ENCODE measurements at places on chromosomes 12 and 14.
A peak's percentile ranks its signal among the peaks of the same experiment; 100 is the strongest.

- DNase-seq: peak; percentile 54
These were observed 17.3 kb upstream of the YY1 start for GRCh38 chr14:100221533-100222223.

DNA sequence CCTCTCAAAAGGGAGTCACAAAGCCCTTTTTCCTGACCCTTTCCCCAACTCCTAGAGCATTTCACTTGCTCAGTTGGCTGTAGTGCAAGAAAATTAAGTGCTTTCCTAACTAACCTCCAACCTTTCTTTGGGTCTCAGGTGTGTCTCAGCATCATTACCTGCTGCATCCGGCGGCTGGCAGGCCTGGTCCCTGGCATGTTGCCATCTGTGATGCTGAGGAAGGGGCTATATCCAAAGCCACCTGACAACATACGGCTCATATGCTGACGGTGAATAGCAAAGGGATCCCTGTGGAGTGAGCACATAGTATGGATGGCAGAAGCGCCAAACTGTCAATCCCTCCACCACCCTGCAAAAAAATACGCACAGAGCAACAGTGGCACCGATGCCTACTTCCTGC lies 1.2 kb downstream of the MLF2 start:
- no peak for DNase-seq

GRCh38 chr12:24798335-24798734 lies 150.6 kb downstream of the BCAT1 start:
- no peak for DNase-seq

GRCh38 chr12:39441963-39442830 lies 723 bp downstream of the KIF21A start:
- no peak for DNase-seq

DNA sequence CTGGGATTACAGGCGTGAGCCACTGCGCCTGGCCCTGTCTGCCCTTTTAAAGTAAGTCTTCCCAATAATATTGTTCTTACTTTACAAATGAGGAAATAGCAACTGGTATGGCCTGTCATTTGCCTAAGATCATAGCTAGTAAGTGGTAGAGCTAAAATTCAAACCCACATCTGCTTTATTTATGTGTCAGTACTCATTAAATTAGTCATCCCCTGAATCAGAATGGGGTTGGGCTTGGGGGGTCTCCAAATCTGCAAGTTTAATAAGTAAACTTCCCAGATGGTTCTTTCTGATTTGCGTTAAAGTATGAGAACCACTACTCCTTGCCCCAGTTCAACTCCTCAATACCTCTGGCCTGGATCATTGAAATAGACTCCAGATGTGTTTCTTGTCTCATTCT lies 96.2 kb downstream of the FAR2 start:
- no peak for DNase-seq

DNA sequence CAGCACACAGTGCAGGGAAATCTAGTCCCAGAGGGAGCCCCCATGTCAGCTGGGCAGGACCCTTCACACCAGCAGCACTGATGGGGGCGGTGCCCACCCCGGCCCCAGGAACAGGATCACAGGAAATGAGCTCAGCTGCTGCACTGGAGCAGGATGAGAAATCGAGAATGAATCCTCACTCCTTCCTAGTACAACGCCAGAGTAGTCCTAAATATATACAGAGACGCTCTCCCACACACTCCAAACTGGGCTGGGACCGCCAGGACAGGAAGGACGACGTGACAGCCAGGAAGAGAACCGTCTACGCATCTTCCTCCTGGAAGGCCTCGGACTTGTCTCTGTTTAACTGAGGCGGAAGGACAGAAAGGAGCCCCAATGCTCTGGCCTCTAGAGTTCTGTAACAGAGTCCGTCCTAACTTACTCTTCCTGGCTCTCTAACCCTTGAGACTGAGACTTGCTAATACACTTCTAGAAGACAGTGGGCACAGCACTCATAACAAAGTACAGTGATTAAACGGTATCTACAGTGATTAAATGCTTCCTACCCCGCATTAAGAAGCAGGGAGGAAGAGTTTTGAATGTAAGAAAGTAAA lies 33.4 kb downstream of the CDC42BPB start:
- DNase-seq: no peak

DNA sequence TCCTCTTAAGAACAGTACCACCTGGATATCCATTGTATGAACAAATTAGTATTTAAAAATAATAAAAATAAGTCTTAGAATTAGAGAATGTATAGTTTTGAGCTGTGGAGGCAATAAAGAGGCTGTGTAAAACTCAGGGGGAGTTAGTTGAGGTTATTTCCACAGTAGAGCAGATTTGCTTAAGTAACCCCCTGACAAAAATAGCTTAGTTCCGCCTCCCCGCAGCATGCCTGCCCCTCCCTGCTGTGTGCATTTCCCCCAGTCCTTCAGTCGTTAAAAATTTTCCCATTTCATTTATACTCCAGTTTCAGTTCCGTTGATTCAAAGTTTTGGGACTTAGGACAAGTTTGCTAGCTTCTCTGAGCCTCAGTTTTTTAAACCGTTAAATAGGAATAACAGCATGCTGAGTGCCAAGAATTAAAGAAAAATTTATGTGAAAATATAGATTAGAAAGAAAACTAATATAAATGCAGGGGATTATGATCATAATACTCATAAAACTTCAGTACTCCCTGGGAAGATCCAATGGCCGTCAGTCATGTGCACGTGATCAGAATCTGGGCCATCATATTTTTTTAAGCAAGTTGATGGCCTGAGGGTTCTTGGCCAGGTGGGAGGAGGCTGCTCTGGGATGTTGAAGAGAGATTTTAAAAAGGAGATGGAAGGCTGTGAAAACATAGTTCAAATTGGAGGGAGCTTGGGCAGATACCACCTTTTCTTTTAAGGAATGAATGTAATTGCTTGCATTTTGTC lies 14.5 kb upstream of the SLC38A2 start:
- DNase-seq: no peak

DNA sequence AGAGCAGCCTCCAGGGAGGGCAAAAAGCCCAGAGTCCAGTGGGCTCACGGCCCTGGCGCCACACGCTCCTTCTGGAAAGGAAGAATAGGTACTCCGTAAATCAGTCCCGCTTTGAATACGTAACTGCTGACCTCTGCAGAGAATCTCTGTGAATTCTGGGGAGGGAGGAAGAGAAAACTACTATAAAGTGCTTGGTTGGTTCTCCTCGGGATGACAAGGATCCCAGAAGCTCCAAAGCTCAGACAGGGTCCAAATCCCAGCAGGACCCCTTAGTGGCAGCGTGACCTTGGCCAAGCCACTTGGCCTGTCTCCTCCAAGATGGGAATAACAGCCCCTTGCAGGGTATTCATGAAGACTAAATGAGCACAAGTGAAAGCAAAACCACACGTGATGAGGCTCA lies 31.7 kb downstream of the ANO2 start:
- DNase-seq: no peak

- DNase-seq: no peak
These were observed 62.4 kb downstream of the TMEM30B start for GRCh38 chr14:61218767-61219166.

- DNase-seq: no peak
These were observed 105.9 kb upstream of the ETV6 start for GRCh38 chr12:11543457-11544158.

- no peak for DNase-seq
These were observed 355.6 kb downstream of the DAD1 start for GRCh38 chr14:22233377-22233776.

GRCh38 chr12:91819132-91819447 lies 326.6 kb downstream of the BTG1 start:
- DNase-seq: no peak

DNA sequence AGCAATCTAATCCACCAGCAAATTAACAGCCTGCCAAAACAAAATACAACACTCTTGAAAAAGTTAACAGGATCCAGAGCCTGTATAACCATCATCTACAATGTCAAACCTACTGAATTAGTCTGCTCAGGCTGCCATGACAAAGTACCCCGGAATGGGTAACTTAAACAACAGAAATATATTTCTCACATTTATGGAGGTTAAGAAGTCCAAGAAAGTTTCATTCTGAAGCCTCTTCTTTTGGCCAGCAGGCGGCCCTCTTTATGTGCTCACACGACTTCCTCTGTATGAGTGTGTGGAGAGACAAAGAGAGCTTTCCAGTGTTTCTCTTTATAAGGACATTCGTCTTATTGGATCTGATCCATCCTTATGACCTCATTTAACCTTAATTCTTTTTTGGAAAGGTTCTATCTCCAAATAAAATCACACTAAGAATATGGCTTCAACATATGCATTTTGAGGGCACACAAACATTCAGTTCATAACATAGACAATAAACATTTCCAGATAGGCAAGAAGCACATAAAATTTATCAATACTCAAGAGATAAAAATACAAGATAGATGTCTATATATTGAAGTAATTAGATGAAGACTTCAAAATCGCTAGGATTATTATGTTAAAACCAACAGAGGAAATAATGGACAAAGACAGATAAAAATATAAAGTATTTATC lies 5.9 kb upstream of the RERG start:
- no peak for DNase-seq

GRCh38 chr12:104957719-104958000 lies 430 bp downstream of the SLC41A2 start:
- DNase-seq: peak; percentile 3

DNA sequence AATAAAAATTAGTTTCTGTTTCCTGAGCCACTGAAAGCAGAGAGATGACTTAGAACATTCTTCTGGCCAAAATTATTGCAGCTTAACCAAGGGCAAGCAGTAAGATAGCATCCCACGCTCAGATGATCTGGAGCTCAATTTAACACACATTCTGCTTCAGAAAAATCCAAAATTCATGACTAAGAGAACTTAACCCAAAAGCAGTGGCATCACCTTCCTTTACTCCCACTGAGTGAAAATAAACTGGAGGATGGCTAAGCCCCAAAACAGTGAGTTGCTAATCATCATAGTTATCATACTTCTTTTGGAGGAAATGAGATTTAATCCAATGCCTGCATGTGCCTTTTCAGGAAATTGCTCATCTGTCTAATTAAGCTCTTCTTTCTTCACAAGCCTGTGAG lies 195.4 kb downstream of the DUSP6 start:
- no peak for DNase-seq

DNA sequence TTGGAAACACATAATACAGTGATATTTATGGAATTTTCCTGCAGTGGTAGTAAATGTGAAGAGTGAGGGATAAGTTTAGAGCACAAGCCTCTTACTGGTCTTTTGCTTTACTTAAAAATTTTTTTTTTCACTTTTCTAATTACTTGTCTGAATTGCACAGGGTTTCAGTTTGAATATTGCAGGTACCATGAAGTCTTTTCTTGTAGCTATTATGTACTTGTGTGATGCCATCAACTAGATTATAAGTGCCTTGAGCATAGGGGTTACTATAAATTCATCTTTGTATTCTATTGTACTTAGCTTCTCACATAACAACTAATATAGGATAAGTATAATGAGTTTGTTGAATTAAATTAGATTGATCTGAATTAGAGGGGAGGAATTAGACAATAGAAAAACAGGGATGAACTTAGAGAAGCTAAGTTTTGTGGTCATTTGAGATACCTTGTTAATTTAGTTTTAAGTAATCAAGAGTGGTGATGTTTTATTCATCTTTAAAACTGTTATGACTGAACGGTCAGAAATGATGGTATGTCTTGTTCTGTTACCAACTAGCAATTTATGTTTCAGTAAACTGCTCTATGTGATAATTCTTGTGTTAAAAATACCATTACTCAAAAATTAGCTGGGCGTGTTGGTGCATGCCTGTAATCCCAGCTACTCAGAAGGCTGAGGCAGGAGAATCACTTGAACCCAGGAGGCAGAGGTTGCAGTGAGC lies 42.1 kb downstream of the CCDC91 start:
- no peak for DNase-seq

GRCh38 chr14:58138714-58139482 lies 13.1 kb downstream of the ARMH4 start:
- no peak for DNase-seq

DNA sequence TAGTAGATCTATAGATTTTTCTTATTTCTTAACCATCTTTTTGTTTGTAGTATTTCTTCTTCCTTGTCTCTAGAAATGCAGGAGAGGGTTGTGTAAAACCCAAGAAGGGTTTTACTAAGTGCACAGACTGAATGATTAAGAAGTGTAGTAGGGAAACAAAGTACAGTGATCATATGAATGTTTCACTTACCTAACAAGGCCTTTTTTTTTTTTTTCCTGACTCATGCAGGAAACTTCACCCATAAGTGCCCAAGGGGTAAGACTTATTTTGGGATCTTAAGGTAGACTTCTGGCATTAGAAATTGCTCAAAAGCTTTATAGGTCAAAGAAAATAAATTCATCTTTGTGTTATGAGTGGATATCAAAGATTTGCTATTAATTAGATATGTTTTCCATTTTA lies 10.2 kb downstream of the SCN8A start:
- no peak for DNase-seq

DNA sequence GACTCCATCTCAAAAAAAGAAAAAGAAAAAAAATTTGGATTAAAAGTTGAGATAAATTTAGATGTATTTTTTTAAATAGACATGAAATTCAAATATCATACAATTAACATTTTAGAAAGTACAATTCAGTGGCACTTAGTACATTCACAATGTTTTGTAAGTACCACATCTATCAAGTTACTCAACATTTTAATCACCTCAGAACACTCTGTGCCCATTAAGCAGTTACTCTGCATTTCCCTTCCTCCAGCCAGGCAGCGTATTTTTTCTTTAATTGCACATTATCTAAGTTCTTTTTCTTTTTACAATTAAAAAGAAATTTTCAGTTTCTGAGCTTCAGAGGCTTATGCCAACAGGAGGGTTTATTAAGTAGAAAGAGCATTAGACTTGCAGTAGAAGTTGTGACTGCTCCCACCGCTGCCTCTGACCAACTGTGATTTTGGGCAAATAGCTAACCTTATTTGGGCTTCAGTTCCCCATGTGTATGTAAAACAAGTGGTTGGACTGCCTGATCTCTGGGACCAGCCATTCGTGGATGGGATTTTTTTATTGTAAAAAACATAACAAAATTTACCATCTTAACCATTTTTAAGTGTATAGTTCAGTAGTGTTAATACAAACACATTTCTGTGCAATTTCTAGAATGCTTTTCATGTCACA lies 65.7 kb downstream of the WNK1 start:
- no peak for DNase-seq

- no peak for DNase-seq
These were observed 23.0 kb upstream of the PRKAB1 start for GRCh38 chr12:119644930-119645329.

DNA sequence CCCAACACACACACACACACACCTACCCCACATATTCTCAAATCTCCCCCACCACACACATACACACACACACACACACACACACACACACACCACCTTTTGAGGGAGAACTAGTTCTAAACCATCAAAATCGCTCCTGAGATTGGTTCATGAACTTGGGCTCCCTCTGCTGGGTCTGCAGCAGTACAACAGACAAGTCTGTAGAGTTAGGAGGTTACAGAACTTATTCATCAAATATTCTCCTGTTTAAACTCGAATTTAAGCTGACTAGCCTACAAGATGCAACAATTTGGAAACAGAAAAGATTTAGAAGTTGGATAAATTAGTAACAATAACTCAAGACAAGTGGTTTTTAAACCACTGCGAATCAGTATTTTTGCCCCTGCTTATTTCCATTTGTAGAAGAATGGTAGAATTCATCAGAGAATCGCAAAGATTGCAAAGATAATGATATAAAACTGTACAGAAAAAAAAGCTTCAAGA lies 136.4 kb upstream of the USP15 start:
- DNase-seq: peak; percentile 4

Measured in stimulated activated CD4-positive, alpha-beta T cell treated with anti-CD3 and anti-CD28 coated beads, TNF-alpha, amount 100 ng/mL, for 48 hours (primary cell).